ENCODE measurements at places on chromosomes 6 and 20. TPM values are rescaled to one million over a fixed set of nuclear protein-coding genes. Genes with fewer than 3 reads are reported as not detected.

GRCh38 chr20:39029364-39029763, 67.2 kb downstream of the DHX35 start:
- DNase-seq: no peak

Gene NUP43
- total RNA-seq: 42.0 TPM

DNA sequence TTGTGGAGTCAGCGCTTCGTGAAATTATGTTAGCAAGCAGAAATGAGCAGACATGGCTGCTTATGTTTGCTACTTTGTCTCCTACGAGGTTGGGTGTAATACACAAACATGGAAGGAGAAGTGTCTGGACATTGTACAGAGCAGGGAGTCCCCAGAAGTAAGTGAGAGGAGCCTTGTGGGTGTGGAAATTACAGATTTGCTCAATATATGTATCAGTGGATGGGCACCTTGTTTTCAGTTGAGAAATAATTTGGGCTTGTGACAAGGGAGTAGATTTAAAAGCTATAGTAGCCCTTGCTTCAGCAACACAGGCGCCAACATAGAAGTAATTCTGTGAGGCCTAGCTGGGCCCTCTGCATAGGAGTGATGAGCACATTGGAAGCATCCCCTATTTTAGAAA, 49.2 kb downstream of the HECA start:
- DNase-seq: no peak

Gene DEFB116
- total RNA-seq: not detected

DNA sequence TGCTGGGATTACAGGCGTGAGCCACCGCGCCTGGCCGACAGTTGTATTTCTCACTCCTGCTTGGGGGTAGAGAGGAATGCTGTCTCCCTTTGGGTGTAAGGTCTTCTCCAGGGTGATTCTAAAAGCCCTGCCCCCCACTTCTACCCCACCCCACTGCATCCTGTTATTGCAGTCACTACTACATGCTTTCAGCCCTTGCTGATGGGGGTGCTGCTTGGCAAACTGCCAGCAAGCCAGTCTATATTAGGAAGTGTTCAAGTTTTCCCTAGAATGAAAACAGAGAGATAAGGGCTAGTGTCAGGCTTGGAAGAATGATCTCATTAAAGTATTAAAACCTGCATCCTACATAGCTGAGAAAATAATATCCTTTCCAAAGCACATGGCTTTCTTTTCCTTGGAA, 31.3 kb downstream of the TTI1 start:
- DNase-seq: no peak

- DNase-seq: no peak
Measured at GRCh38 chr6:78611886-78612480, 255.4 kb upstream of the IRAK1BP1 start.
